ENCODE measurements at places on chromosomes 7 and 10.

GRCh38 chr7:11829954-11830353, 2.0 kb downstream of the THSD7A start:
- no peak for DNase-seq

DNA sequence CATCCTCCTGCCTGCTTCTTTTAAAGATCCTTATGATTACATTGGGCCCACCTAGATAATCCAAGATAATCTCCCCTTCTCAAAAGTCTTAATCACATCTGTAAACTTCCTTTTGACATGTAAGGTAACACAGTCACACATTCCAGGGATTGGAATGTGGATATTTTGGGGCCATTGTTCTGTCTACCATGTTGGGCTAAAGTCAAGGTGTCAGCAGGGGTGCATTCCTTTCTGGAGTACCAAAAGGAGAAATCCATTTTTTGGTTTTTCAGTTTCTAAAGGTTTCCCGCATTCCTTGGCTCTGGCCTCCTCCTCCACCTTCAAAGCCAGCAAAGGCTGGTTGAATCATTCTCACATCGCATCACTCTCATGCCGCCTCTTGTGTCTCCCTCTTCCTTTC, 197.6 kb upstream of the NFE2L3 start:
- DNase-seq: no peak

DNA sequence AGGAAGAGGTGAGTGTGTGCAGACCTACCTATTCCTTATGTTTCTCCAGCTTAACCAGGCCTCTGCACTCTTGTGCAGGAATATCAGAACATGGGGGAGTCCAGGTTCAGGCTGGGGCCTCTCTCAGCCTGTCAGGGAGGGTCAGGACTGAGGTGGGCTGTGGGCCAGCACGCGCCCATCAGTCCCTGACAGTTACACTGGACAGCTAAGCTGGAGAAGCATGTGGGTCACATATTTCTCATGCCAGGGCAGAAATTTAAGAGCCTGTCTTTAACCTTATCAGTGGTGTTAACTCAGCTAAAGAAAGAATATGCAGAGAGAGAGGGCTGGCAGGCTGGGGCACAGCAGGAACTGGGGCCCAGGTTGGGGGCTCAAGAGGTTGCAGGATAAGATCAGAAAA, 8.7 kb upstream of the POLD2 start:
- DNase-seq: no peak

DNA sequence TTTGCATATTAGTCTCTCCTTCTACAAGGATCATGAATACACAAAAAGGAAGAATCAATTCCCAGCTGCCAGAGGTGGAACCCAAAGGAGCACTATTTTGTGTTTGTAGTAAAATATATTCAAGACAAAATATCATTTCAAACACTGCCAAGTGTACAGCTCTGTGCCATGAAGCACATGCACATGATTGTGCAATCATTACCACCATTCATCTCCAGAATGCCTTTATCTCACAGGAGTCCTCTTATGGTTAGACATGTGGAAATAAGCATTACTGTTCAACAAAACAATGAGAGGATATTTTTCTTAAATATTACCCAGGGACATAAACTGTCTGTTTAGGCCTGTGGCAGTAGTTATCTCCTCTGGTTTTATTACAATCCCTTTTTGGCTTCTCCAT, 151.4 kb upstream of the PPP1R3A start:
- no peak for DNase-seq

DNA sequence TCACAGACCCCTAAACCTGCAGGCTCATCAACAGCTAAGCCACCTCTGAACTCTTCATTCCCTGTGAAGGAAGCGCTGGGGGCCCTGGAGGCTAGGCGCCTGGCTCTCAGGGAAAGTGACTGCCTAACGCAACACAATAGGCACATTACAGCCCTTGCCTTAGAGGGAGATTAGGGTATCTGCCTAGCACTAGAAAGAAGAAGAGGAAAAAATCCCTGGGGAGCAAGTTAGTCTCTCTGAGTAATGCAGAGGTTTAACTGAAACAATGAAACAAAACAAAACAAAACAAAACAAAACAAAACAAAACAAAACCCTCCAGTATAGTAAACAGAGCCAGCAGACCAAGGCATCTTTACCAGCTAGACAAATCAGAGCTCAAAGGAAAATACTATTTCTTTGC, 2.6 kb downstream of the ZNF777 start:
- no peak for DNase-seq

DNA sequence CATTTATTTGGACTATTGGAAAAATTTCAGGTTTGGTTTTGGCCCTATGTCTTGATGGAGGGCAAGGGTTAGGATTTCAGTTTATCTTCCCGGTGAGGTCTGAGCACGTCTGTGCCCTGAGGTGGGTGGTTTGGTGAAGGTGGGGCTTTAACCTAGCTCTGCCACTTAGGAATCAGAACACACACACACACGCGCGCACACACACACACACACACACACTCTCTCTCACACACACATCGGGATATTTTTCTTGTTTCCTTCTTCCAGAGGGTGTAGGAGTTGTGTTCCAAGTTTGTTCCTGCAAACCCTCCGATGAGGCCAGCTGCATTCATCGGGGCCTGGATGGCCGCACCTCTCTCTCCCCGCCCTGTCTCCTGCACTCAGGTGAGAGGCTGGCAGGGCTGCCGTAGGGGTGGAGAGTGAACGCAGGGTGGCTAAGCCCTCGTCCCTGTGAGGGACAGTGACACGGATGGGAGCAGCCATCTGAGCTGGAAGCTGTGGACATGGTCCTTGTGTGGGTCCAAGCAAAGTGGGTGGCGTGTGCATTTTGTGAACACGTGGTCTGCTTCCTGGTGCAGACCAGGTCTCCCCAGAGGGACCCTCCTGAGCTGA, 34.2 kb downstream of the CHST12 start:
- DNase-seq: no peak

DNA sequence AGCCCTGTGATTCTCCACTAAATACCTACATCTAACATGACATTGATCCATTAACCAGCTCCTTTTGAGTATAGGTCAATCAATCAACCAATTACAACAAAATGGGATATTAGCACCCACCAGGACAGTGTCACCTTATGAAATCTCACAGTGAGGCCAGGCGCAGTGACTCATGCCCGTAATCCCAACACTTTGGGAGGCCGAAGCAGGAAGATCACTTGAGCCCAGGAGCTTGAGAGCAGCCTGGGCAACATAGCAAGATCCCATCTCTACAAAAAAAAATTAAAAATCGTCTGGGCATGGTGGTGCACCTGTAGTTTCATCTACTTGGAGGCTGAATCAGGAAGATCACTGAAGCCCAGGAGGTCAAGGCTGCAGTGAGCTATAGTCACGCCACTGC, 28.5 kb downstream of the SRRM3 start:
- no peak for DNase-seq

DNA sequence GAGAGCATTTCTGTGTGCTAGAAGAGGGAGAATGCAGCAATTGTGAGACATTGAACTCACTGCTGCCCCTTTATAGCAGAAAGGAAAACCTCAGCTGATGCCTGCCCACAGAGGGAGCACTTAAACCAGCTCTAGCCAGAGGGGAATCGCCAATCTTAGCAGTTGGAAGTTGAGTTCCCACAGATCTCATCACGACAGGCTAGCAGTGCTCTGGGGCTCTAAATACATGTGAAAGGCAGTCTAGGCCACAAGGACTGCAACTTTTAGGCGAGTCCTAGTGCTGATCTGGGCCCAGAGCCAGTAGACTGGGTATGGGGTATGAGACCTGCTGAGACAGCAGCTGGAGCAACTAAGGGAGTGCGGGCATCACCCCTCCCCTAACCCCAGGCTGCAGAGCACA, 25.2 kb upstream of the PRR15 start:
- no peak for DNase-seq

GRCh38 chr7:157471259-157472125, 134.7 kb downstream of the DNAJB6 start:
- no peak for DNase-seq

DNA sequence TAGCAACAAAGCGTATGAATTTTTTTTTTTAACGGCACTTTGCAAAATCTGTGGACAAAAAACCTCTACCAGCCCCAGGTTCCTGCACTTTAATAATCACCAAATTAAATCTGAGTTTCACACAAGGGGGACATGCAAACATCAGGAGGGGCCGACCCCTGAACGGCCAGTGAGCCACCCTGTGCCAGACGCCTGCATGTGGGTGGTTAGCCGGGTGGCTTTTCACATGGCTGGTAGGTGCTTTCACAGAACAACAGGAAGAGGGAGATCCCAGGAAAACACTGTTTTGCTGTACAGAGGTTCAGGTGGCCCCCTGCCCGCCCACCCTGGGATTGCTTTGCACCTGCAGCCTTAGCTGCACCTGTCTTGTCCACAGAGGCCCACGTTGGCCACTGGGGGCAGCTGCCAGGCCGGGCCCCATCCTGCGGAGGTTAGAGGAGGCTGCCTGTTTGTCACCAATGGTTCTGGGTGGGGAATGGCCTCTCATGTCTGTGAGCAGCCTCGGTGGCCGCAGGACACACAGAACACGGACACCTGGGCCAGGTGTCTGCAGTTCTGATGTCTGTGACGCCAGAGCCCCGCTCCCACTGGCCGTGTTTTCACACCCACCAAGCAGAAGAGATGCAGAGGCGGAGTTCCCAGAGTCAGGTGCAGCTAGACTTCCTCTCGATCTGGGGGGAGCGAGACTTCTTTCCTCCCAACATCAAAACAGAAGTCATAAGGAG, 107.7 kb downstream of the FAM53B start:
- DNase-seq: peak; percentile 36

DNA sequence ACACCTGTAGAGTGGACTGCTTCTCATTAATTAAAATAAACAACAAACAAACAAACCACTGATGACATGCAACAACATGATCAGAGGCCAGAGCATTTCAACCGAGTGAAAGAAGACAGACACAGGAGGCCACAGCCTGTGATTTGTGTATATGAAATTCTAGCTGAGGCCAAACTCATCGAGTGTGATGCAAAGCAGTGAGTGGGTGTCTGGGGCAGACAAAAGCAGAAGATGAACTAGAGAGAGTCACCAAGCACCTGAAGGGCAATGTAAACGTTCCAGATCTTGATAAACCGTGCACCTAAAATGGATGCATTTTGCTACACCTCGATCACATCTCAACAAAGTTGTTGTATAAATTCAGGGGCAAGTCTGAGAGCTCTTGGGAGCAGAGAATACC, 108.4 kb downstream of the KLF6 start:
- no peak for DNase-seq

GRCh38 chr10:132100091-132100481, 34.3 kb downstream of the JAKMIP3 start:
- DNase-seq: no peak

DNA sequence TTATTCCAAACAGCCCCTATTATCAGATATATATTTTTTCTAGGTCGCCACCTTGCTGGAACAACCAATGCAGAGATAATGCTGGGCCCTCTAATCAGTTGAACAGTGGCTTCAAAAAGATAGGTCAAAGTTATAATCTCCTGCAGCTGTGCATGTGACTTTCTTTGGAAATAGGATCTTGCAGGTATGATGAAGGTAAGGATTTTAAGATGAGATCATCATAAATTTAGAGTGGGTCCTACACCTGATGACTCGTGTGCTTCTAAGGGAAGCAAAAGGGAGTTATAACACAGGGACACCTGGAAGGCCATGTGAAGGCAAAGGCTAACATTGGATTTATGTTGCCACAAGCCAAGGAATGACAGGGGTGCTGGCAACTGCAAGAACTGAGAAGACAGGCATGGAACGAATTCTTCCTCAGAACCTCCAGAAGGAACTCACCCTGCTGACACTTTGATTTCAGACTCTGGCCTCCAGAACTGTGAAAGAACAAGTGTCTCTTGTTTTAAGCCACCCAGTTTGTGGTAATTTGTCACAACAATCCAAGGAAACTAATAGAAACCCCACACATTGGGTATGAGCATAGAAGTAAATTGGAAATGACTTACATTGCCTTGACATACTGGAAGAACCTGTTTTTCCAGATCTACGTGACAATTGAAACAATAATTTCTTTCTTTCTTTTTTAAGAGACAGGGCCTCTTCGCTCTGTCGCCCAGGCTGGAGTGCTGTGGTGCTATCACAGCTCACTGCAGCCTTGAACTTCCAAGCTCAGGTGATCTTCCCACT, 34.4 kb downstream of the CCDC71L start:
- no peak for DNase-seq

GRCh38 chr7:38870147-38870546, 38.8 kb downstream of the VPS41 start:
- no peak for DNase-seq

DNA sequence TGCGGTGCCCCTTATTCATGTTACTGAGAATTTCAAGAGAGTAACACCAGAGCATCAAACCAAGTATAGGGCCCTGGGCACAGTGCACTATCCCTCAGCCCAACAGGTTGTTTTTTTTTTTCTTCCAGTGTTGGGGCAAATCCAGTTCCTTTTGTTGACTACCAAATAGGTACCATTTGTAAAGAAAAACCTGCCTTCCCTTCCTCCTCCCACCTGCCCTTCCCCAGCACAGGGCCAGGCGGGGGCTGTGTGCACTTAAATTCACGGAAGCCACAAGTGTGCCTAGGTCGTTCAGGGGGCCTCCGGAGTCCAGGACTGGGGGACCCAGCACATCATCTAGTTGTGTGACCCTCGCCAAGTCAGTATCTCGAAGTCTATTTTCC, 595 bp upstream of the SFXN4 start:
- DNase-seq: no peak

GRCh38 chr7:22867589-22867988, 44.9 kb upstream of the TOMM7 start:
- no peak for DNase-seq

DNA sequence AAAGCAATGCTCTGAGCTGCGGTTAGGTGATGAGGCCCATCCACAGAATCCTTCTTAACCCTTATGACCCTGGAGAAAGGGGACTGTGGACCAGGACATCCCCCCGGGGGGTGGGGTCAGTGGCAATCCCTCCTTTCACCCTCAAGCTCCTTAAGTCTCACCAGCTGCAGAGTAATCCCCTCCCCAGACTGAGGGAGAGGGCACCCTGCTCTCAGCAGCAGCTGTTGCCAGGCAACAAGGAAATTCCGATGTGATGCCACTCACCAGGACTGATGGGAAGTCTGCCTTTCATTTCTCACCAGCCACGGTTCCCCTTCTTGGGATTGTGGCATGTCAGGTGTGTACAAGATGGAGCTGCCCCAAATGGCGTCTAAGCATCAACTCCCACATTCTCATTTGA, 129.6 kb downstream of the DOCK1 start:
- no peak for DNase-seq

- no peak for DNase-seq
Observed at GRCh38 chr7:26406433-26406832, 114.8 kb downstream of the SNX10 start.

GRCh38 chr7:53642361-53642760, 606.9 kb downstream of the POM121L12 start:
- no peak for DNase-seq

- DNase-seq: no peak
Observed at GRCh38 chr10:100364735-100365391, 17.8 kb downstream of the SCD start.

- DNase-seq: no peak
Observed at GRCh38 chr10:18665815-18666558, 6.8 kb downstream of the ARL5B start.

DNA sequence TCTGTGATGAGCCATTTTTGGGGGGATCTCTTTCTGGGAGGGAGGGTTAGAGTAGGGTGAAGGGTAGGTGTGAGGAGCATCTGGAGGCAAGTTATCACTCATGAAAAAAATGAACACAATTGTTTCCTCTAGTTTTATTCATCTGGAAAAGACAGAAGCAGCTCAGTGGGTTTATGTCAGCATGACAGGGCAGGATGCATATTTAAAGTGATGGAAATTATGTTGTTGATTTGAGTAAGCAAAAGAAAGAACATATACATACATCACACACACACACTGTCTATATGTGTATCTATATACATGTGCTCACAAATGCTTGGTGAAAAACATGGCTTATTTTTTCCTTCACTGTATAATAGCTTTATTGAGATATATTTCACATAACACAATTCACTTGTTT, 114.2 kb downstream of the ADCY1 start:
- DNase-seq: no peak

GRCh38 chr10:74763934-74764591, 62.3 kb upstream of the KAT6B start:
- DNase-seq: no peak

All from activated CD8-positive, alpha-beta memory T cell treated with anti-CD3 and anti-CD28 coated beads, Interleukin-2, amount 50 U/mL, for 4 hours (primary cell).